ENCODE measurements at places on chromosomes 2 and 18.

GRCh38 chr18:78192054-78192453, 787.6 kb upstream of the SALL3 start:
- no peak for DNase-seq

DNA sequence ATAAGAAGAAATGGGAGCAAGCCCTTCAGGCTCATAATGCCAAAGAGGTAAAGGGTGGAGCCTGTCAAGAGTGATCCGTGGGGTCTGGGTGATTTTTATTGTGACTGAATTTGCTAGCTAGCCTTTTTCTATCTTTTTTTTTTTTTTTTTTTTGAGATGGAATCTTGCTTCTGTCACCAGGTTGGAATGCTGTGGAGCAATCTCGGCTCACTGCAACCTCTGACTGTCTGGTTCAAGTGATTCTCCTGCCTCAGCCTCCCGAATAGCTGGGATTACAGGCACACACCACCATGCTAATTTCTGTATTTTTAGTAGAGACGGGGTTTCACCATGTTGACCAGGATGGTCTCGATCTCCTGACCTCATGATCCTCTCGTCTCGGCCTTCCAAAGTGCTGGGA, 29.1 kb downstream of the DRC1 start:
- no peak for DNase-seq

- DNase-seq = no peak
Observed at GRCh38 chr2:239596792-239597191, 196.0 kb upstream of the HDAC4 start.

- no peak for DNase-seq
Observed at GRCh38 chr2:150449856-150450255, 37.6 kb downstream of the RND3 start.

DNA sequence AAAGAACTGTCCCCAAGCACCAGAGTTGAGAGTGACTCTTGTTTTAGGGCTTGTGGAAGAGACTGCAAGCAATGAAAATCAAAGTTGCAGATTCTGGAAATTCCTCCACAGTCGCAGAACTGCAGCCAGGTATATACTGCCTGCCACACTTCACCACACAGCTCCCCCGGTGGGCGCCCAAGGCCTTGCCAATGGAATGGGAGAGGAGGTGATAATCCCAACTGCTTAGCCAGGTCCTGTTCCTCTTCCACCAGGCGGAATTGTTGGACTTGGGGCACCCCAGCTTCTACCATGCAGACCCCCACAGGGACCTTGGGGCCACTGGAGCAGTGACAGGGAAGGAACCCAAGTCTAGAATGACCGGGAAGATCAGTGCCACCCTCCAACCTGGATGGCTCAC, 4.8 kb upstream of the PDIA6 start:
- DNase-seq = no peak

GRCh38 chr2:88549616-88550292, 77.5 kb downstream of the EIF2AK3 start:
- no peak for DNase-seq

DNA sequence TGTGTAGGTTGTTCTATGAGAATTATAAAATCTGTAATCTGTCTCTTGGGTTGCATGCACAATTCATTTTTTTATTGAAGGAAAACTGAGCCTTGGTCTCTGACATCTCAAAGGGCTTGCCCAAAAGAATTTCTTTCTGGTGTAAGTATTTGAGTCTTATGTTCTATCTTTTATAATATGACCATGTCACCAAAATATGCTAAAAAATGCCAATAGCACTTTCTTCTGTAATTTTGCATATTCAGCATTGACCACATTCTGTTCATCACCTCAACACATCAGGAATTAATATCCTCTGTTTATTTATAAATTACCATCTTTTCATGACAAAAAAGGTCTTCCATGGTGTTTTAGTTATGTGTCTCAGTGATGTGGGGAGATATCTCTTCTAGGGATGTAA, 268.7 kb upstream of the TCF4 start:
- DNase-seq = no peak

GRCh38 chr18:10900435-10900834, 248.9 kb downstream of the PIEZO2 start:
- DNase-seq = no peak

GRCh38 chr2:157337978-157338377, 12.4 kb upstream of the ERMN start:
- DNase-seq = no peak

DNA sequence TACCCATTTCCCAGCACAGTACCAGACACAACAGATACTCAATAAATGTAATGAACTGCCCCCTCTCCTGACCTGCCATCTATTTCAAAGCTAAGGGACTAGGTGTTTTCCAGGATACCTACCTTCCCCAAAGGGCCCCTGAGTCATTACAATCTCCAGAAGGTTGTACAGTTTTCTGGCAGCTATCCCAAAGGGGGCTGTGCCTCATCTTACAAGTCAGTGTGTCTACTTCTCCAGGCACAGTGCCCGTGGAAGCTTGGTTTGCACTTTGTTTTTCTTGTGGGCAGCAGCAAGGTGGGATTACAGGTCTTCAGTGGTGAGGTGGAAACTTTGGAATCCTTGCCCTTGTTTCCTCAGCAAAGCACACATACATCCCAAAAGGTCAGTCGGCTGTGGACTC, 62.8 kb upstream of the CYP26B1 start:
- no peak for DNase-seq

DNA sequence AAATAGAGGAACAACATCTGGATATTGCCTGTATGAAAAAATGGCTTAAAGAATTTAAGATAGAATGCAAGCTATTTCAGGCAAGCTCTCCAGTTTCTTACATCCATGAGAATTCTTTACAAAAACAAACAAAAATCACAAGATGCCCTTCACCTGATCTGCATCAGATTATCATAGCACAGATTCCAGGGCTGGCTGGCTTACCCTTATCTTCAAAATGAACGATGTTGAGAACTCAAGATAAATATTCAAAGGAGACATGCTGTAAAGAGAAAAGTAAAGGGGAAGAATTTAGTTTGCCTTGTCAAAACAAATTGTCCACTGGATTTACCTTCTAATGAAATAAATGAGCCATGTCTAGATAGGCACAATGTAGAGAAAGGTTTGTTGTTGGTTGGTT, 18.7 kb upstream of the SLC40A1 start:
- no peak for DNase-seq

- DNase-seq = no peak
Observed at GRCh38 chr2:138632066-138632620, 130.6 kb downstream of the SPOPL start.

GRCh38 chr2:239965318-239965717, 59.8 kb downstream of the NDUFA10 start:
- DNase-seq = no peak

DNA sequence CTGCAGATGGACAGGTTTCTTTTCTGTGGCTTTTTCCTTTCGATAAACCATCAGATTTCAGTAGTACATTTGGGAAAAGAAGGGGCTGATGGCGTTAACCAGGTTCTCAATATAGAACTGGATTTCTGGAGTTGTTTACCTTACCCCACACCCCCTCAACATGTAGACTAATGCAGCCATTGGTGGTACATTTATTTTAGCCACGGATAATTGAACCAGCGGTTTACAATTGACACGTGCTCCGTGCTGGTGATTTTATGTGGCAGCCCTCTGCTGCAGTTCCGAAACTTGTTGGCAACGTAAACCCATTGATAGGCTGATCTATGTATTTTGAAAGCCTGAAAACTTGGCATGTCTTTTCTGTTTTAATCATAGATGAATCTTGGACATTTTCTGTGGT, 5.4 kb downstream of the SOX11 start:
- no peak for DNase-seq

DNA sequence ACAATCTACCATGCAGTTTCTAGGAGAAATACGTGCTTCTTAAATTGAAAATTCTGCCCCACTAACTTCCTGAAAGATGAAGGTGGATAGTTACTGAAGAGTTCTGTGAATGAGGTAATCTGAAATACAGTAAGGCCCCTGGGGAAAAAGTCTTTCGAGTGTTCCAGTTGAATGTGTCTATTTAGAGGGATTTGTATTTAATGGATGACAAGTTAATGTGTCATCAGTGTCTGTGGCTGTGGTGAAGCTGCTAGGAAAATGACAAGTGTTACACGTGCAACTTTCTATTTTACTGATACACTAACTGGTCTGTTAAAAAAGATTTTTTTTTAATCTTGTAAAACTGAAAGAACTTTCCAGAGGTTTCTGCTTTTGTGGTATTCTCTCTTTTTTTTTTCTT, 384.6 kb downstream of the STK39 start:
- DNase-seq = peak; percentile 18

- no peak for DNase-seq
Observed at GRCh38 chr2:8565399-8566154, 116.3 kb upstream of the ID2 start.

GRCh38 chr2:176758426-176758825, 454.2 kb upstream of the HNRNPA3 start:
- DNase-seq = no peak

- no peak for DNase-seq
Observed at GRCh38 chr2:187390891-187391290, 57.2 kb downstream of the CALCRL start.

DNA sequence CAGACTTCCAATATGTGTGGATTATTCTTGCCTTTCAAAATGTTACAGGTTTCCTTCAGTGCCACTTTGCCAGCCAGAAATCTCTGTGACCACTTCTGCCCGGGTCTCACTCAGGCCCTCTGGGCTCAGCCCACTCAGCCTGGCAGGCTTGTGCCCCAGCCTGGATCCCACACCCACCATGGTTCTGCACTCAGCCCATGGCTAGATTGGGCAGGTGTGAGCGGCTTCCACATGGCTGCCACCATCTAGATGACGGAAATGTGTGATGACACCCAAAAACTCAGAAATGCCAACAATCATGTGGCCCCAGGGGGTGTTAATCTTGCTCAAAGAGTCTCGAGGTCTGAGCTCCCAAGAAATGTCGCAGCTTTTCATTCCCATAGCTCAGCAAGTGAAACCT, 1097.5 kb upstream of the SLC39A10 start:
- no peak for DNase-seq

DNA sequence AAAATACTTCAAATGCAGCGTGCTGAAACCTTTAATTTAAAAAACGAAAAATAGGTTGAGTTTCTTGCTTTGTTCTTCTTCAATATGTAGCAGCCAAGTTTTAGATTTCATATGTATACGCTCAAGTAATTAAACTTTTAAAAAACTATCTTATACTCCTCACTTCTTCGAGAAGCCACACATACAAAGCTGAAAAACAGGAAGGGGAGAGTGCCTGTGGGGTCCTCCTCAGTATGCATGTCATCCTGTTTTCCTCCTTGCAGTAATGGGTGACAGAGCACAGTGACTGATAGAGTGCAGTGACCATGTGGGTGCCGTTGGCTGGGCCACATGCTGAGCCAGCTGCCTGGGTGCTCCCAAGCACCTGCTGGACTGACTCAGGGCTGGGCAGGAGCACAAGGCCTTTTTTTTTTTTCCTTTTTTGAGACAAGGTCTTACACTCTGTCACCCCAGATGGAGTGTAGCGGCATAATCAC, 33.3 kb downstream of the UXS1 start:
- DNase-seq = no peak
